ENCODE measurements at places on chromosomes 1 and 21.

DNA sequence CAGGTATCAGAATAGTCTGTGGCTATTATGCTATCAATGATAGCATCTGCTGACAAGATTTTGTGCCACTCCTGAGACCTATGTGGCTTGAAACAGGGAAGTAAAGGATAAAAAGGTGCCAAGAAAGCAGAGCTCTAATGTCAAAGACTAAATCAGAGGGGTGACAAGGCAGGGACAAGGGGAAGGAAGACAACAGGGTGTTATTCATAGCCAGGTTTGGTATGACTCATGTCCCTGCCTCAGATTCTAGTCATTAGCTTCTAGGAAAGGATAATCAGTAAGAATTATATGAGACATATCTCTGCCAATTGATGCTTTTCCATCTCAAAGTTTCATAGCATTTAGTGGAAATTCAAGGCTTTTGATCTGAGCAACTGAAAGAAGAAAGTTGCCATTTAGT, 31.8 kb upstream of the PLD5 start:
- DNase-seq, result no peak

DNA sequence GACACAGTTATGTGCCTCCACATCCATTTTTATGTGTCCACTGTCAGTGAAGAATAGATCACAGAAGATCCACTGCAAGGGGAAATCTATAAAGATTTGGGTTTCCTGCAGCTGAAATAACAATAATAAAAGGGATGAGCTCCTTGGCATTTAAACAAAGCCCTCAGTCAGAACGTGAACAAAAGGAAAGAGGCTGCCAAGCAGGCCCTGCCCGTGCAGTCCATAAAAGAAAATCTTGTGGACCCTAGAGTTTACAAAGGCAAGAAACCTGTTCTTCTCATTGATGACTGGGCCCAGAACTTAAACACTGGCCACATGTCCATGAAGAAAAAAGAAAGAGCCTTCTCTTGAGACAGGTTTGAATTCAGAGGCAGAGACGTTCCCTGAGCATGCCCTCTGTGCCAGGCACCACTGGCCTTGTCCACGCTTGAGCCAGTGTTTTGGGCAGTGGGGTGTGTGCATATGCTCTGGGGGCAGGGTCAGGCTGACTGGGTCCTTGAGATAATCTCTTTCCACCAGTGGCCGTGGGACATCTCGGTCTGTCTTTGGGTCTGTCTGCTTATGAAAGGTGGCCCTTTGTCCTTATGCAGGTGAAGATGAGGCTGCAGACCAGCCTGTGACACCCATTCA, 142.7 kb downstream of the HIVEP3 start:
- DNase-seq, result no peak

GRCh38 chr21:30447056-30447455, 7.0 kb downstream of the KRTAP15-1 start:
- DNase-seq, result no peak

- no peak for DNase-seq
Measured at GRCh38 chr1:41152622-41153044, 89.5 kb downstream of the SCMH1 start.

GRCh38 chr21:33238146-33238545, 8.4 kb downstream of the IFNAR2 start:
- DNase-seq, result no peak

DNA sequence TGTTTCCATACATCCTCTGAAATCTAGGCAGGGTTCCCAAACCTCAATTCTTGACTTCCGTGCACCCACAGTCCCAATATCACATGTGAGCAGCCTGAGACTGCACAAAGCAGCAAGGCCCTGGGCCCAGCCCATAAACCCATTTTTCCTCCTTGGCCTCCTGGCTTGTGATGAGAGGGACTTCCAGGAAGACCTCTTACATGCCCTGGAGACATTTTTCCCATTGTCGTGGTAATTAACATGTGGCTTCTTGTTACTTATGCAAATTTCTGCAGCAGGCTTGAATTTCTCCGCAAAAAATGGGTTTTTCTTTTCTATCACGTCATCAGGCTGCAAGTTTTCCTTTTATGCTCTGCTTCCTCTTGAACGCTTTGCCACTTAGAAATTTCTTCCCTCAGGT, 3.3 kb upstream of the PIGK start:
- no peak for DNase-seq

DNA sequence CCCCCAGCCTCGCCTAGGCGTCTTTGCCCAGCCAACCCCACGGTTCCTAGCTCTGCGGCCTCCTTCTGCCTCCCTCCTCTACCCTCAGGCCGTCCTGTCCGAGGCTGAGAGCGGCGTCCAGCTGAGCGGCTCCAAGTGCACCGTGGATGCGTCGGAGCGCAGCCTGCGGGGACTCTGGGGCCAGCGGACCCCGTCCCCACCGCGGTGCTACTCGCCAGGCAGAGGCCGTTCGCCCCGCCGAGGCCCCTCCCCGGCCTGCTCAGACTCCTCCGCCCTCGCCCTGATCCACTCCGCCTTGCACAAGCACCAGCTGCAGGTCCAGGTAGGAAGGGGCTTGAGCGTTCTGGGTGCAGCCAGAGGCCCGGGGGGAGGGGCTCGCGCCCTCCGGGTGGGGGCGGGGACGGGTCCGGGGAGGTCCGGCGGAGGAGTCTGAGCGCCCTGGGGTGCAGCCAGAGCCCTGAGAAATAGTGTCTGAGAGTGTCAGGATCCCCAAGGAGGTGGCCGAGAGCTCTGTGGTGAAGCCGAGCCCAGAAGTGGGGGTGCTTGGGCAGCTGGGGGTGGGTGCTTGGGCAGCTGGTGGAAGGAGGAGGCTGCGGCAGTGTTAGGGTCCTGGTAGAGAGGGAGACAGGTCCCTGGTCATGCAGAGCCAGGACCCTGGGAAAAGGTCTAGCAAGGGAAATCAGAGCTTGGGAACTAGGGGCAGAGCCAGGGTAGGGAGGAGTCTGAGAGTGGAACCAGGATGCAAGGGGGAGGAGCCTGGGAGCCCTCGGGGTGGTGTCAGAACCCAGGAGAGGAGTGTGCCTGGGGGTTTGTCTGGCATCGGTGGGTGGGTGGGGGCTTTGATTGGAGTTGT, 3.2 kb upstream of the NBPF3 start:
- no peak for DNase-seq

DNA sequence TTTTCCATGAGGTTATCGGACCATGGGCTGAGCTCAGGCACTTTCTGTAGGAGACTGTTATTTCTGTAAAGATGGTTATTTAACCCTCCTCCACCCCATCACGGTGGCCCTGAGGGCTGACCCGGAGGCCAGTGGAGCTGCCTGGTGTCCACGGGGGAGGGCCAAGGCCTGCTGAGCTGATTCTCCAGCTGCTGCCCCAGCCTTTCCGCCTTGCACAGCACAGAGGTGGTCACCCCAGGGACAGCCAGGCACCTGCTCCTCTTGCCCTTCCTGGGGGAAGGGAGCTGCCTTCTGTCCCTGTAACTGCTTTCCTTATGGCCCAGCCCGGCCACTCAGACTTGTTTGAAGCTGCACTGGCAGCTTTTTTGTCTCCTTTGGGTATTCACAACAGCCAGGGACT, 2.6 kb upstream of the CCDC28B start:
- DNase-seq, result no peak

- DNase-seq, result no peak
Measured at GRCh38 chr1:201742476-201742875, 86.5 kb upstream of the IPO9 start.

DNA sequence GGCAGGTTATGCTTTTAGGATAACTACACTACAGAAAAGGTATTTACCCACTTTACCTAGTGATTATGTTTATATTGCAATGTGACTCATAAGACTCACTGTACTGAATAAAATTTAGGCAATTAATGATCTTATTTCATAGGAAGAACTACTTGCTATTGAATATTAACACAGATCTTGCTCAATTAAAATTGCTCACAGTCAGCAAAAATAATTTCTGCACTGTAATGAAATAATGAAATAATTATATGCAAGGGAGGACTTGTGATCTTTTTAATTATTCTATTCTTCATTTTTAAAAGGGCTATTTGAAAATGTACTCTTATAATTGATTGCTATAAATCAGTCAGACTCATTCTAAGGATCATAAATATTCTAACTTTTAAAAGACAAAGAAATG, 48.0 kb upstream of the FOXD3 start:
- no peak for DNase-seq

GRCh38 chr1:203590603-203591002, 36.0 kb upstream of the ATP2B4 start:
- DNase-seq, result no peak

DNA sequence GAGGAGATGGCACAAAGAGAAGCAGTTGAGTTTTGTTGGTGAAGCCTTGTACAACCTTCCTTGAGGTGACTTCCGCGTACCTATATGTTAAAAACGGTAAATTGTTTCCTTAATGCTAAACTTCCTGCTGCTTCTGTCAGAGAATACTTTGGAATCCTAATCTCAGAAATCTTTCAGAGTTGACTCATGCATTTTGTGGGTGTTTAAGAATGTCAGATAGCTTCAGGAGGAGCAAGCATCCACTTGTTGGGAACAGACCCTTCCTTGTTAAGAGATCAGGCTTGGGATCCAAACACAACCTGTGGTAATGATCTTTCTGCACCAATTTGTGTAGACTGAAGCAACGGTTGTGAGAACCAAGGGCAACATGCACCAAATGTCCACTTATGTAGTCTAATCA, 29.5 kb downstream of the AK4 start:
- DNase-seq, result no peak

GRCh38 chr1:185556561-185556960, 177.6 kb upstream of the HMCN1 start:
- no peak for DNase-seq

DNA sequence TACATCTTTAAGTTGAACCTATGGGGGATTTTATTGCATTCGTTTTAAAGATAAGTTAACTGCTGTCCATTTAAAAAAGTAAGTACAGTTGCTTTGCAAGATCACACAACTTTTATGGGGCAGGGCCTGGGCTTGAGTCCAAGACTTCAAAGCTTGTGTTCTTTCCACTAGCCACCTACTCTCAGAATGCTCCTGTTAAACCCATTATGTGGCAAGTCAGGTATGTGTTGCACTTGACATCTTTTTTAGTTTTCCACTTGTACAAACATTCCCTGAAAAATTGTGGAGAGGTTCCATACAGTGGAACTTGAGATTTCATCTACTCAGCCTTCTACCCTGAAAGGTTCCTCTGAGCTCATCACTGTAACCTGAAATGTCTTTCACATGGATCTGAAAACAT, 235.5 kb upstream of the SGIP1 start:
- no peak for DNase-seq

- DNase-seq, result no peak
Measured at GRCh38 chr1:55504306-55504731, 289.2 kb upstream of the USP24 start.

DNA sequence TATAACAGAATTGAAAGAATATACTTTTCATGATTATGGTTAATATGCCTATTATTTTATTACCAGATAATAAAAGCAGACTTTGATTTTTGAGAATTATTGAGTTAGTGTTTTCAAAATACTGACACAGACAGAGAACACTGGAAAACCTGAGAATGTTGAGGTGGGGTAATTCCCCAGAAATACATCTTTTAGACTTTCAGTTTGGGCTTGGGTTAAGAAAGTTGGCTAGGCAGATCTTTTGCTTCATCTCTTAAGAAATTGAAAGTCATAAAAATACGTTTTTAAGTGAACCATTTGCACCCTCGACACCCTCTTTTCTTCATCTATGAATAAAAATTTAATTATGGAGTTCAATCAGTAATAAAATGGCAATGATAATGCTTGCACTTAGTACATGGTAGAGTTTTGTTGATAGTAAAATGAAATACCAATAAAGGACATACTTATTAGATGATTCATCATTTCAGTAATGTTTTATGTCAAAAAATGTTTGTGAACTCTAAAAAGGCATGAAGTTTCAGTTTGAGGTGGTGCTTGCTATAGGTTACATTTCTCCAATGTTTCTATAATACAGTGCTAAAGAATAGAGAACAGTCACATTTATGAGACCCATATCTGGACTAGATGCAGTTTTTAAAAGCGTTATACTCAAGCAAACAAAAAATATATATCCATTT, 1.9 kb upstream of the SAMSN1 start:
- no peak for DNase-seq

- no peak for DNase-seq
Measured at GRCh38 chr1:32341971-32342370, 5.9 kb upstream of the MARCKSL1 start.

- DNase-seq, result no peak
Measured at GRCh38 chr1:17696417-17697301, 58.5 kb upstream of the ACTL8 start.

- DNase-seq, result no peak
Measured at GRCh38 chr1:232046451-232047306, 420.1 kb downstream of the DISC1 start.

DNA sequence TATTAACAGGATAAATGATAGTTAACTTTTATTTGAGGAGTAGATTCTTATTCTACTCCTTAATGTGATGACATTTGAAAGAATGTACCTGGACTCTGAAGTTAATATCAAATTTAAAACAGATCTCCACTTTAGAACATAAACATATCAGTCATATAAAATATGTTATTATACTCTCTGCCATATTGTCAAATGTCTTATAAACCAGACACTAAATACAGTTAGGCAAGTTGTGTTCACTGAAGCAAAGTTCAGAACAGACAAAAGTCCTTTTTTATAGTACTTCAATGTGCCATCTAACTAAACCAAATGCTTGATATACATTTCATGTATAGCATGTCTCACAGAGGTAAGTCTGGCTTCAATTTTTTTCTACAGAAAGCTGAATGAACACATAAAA, 285.2 kb downstream of the AKT3 start:
- DNase-seq, result no peak

DNA sequence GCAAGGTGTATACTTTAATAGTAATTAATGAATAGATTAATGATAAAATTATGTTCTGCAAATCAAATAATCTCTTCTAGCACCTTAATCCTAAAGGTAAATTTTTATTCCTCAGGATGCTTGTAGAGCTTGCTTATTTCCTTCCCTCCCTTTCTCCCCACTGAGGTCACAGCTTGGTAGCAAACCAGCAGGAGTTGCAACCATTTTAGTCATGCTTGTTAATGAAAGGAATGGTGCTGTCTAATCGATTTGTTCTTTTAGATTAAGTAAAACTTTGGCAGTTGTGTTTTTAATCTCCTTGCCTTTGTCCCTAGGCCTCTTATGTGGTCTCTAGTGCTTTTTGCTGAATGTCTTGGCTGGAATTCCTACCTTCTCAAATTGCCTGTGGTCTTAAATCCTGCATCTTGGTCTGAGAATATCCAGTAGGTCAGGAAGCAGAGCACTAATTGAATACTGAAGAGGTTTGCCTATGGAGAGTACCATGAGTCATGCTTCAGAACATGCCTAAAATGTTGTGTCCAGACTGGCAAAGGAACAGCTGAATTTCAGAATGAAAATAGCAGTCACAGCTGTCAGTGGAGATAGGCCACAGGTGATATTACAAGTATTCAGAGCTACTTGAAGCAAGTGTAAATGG, 36.3 kb upstream of the RWDD3 start:
- no peak for DNase-seq

GRCh38 chr1:32899586-32900296, 1.4 kb downstream of the TMEM54 start:
- no peak for DNase-seq
